ENCODE measurements at places on chromosomes 16 and 17.

DNA sequence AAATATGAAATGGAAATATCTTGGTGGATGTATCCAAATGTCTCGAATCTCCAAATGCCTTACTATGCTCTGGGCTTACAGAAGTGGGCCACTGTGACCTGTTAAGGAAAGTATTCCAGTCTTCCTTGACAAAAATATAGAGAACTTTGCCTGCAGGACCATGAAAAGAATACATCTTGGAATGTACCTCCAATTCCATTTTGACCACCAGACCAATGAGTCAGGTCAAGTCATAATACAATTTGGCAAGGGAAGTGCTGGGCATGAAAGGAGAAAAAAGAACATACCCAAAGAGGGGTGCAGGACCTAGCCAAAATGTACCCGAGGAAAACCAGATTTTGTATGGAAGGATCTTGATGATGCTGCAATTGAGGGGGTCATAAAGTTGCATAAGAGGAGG lies 1153.7 kb upstream of the GOT2 start:
- DNase-seq, result no peak

DNA sequence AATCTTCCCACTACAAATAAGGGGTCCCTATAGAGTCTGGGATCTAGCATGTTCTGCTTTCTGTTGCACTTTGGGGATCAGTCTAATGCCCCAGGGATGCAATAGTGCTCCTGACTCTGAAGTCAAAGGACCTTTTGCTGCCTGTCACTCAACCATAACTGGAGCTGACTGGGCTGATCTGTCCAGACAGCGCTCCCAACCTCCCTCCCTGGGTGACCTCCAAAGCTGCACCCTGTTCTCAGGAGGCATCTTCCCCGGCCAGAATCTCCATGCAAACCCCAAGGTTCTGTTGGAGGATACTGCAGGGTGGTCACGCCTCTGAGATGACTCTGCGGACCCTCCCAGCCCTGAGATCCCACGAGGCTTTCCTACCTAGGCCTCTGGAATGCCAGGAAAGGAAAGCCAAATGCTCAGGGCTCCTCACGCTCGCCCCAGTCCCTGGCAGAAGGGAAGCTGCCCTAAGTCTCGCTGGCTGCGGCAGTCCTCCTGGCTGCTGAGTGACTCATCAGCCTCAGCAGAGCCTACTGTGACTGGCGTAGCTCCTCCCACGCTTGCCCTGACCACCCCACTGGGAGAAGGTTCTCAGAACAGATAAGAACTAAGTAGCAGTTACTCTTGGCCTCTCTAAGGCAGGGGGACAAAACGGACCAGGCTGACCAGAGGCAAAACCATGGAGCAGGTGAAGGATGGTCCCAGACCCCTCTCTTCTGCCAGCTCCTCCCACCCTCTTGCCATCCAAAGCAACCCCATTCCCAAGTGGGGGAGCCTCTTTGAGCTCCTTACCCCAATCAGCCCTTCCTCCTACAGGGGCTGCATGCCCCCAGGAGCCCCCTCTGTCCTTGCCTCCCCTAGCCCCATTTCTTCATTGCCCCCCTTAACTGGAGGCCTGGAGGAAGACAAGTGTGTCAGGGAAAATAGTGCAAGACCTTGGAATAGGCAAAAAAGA lies 124.1 kb upstream of the TNRC6C start:
- peak; percentile 91 for DNase-seq

DNA sequence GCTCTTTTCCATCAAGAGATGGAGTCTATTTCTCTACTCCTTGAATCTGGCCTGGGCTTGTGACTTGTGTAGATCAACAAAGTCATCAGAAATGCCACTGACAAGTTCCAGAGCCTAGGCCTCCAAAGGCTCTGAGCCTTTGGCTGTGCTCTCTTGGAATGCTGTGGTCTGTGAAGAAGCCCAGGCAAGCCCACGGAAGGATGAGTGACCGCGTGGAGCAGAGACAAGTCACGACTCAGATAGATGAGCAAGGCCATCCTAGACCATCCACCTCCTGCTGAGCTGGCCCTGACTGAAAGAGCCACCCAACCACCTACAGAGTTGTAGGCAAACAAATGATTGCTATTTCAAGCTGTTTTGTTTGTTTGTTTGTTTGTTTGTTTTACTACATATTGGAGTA lies 11.6 kb upstream of the ICAM2 start:
- no peak for DNase-seq

DNA sequence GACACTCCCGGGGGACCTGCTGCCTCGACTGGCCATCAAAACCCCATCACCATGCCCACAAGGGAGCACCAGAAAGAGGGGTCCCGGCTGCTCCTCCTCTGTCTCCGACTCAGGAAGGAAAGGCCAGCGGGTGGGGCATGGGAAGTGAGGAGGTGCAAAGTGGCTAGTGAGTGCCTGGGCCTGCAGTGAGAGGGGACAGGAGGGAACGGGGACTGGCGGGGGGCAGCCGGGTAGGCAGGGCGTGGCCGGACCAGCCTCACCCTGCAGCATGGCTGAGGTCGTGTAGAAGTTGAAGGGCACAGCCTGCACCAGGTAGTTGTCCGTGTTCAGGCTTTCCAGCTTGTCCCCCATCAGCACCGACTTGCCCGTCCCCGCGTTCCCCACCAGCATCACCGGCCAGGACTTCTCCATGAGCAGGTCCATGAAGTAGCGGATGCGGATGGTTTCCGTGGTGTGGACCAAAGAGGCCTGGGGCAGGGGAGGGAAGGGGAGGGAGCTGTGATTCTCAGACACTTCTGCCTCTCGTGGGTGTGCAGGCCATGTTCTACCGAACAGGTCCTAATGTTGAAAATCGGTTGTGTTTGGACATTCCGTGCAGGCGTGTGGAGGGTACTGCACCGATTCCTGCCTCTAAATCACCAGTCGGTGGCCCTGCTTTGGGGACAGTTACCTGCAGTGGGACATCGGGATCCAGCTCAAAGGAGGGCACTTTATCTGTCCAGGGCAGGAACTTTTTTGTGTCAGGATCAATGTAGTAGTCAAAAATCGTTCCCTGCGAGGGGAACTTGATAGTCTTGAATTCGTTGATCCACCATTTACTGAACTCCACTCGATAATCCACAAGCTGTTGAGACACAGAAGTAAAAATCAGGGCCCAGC lies 91.7 kb downstream of the DNAH17 start:
- no peak for DNase-seq

- DNase-seq, result no peak
Observed at GRCh38 chr16:88748364-88748763, 36.7 kb downstream of the PIEZO1 start.

DNA sequence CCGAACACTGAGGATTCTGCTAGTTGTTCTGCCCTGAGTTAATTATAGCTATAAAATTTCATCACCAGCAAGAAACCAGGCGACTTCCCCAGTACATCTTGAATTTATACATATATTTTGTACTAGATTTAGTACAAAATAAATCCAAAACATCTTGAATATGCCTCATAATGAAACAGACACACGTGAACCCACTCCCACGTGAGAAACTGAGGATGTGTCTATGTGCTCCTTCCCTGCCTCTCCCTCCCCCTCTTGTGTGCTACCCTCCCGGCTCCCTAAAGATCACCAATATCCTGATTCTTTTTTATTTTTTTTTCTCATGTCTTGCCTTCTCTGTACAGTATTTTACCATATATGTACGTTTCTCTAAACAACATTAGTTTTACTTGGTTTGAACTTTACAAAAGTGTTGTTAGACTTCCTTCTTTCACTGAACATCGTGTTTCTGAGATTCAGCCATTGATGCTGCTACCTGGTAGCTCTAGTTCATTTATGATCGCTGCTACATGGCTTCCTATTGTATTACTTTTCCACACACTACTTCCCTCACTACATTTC lies 1.1 kb upstream of the LCMT1 start:
- no peak for DNase-seq

DNA sequence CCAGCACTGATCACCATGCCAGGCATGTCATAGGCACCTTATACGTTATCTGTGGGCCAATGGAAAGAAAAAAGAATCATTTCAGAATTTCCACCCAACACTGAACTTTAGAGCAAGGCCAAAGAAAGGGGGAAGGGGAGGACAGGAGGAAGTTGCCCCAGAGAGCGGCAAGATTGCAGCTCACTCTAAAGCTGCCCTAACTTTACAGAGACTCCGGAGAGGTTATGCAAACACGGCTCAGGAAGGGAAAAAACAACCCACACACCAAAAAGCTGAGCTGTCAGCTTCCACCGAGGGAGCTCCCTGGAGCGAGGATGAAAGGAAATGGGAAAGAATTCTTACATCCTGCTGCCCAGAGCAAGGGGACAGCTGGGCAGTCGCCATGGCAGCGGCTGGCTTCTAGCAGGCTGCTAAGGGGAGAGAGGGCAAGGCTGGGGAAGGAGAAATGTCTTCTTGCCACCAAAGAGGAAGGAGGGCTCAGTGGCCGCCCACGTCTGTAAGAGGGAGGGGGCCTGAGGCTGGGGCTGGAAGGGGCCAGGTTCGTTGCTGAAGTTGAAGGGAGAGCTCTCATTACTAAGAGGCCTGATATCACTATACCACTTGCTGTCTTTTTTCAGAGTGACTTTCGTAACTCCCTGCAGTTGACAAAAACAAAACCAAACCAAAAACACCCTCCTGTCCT lies 18.2 kb downstream of the COTL1 start:
- no peak for DNase-seq

- DNase-seq, result peak; percentile 81
Observed at GRCh38 chr17:74368341-74369081, 1.2 kb downstream of the GPR142 start.

DNA sequence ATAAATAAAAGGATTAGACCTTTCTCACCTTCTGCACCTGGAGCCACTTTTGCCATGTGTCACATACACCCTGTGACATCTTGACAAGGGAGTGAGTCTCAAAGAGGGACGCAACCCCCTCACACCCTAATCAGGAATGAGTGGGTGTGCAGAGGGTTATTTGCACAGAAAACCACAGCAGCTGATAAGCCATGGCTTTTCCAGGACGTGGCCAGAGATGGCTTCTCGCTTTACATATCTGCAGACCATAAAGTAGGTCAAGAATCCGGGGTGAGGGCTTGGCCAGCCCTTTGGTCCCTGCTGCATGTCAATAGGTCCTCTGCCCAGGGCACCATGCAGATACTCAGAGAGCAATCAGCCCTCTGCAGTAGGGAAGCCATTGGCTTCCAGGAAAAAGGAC lies 2.4 kb upstream of the CD300LF start:
- DNase-seq, result no peak

- DNase-seq, result no peak
Observed at GRCh38 chr17:29048440-29049368, 5.8 kb downstream of the PIPOX start.

DNA sequence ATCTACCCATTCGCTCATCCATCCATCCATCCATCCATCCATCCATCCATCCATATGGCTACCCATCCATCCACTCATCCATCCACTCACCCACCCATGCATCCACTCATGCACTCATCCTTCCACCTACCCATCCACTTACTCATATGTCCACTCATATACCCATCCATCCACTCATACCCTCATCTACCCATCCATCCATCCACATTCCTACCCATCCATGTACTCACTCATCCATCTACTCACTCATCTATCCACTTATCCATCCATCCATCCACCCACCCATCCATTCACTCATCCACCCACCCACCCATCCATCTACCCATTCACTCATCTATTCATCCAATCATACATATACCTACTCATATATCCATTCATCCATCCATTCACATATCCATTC lies 112.0 kb downstream of the RBFOX3 start:
- no peak for DNase-seq

GRCh38 chr17:63834431-63835166 lies 7.1 kb upstream of the FTSJ3 start:
- peak; percentile 57 for DNase-seq

- DNase-seq, result peak; percentile 70
Observed at GRCh38 chr17:44503147-44504029, at the start of gene GPATCH8. Gene GPATCH8 (minus strand): TSS chr17:44503406. CDS start chr17:44503370, 36 bp downstream.

- DNase-seq, result no peak
Observed at GRCh38 chr16:79164388-79164995, 436.0 kb downstream of the MAF start.

- DNase-seq, result no peak
Observed at GRCh38 chr16:86977076-86977676, 340.0 kb downstream of the C16orf95 start.

DNA sequence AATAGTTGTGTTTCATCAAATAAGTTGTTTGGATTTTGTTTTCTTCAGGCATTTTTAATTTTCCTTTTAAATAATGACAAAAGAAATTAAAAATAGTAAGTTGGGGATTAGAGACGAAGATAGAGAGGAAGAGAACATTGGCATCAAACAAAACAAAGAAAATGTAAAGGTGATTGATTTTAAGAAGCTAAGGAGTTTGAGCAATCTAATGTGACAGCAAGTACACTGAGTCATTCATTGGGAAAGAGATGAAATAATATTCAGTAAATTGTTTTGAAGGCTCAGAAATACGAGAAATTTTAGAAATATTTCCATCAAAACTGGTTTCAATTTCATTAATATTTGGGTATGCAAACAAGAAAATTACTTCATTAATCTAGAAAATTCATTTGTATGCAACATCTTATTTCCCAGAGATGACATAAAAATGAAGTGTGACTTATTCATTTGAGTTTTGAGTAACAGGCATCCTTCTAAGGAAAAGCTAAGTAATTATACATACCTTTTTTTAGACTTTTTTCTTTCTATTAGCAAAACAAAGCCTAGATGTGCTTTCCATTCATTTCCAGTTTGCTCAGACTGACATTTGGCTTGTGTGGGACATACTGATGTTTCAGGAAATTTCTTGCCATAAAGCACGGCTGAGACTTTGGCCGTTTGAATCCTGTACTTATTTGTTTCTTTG lies 66.7 kb downstream of the COX10 start:
- DNase-seq, result no peak

- no peak for DNase-seq
Observed at GRCh38 chr16:21703589-21704174, 39.9 kb downstream of the OTOA start.

GRCh38 chr17:26809033-26809432 lies 484.9 kb upstream of the WSB1 start:
- no peak for DNase-seq

- no peak for DNase-seq
Observed at GRCh38 chr17:9409878-9410277, 165.7 kb downstream of the STX8 start.

- no peak for DNase-seq
Observed at GRCh38 chr17:416293-417206, 63.9 kb upstream of the RPH3AL start.

GRCh38 chr16:26712876-26713275 lies 353.9 kb upstream of the C16orf82 start:
- no peak for DNase-seq

Measured in 8988T (cell line).